ENCODE measurements at places on chromosomes 3 and 15.
A peak's percentile ranks its signal among the peaks of the same experiment; 100 is the strongest.

- DNase-seq = no peak
Observed at GRCh38 chr3:30184091-30184810, 422.1 kb upstream of the TGFBR2 start.

- DNase-seq = peak; percentile 29
Observed at GRCh38 chr3:33915796-33916546, 117.5 kb downstream of the PDCD6IP start.

DNA sequence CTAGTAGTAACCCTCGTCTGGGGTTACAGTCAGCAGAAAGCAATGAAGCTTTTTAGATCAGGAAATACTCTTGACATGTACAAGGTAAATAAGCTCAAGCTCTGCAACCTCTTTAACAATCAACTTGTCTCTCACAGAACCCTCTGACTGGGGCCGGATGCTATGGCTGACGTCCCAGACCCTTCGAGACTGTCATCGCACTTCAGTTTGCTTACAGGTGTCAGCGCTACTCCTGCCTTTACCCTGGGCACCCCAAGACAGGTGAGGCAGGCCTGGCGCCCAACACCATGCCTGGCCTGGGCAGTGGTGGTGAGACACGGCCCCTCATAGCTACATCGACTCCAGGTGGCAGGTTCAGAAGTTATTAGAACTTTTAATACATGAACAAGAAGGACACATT is 30.6 kb downstream of the LRRFIP2 start:
- no peak for DNase-seq

DNA sequence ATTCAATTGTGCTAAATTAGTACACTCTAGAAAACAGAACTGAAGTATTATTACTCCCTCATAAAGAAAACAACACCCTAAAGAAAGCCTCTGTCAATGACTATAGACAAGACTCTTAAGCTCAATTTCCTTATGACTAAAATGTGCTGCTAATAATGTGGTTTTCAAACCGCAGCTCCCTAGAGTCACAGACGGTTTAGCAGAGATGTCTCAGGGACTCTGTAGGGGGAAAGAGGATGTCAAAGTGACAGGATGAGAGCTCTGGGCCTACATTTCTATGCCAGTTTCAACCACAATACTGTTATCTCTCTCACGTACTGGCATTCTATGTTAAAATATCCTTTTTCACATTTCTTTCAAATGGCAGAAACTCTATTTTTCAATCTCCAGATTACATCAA is 37.6 kb upstream of the WDR49 start:
- no peak for DNase-seq

DNA sequence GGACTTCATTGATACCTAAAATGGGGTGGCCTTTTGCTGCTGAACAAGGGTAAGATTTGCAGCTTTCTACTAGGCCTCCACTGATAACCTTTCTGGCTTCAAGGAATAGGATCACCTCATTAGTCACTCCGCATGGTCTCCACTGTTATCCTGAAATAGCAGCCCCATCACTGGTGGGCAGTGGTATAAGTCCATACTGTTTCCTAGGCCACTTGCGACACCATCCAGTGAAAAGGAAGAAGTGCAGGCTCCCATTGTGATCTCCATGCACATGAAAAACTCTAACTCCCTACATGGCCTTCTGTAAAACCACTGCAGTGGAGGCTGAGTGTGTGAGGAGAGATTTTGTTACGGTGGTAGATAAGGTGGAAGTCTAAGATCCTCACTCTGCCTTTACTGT is 1455.9 kb downstream of the SI start:
- DNase-seq = no peak
